Sciatic nerve (tissue), 2 donors: ENCODE measurements at places on chromosomes 1 and 21. TPM values are rescaled to one million over a fixed set of nuclear protein-coding genes. Genes with fewer than 3 reads are reported as not detected.

- peak; percentile 52 for DNase-seq
Measured at GRCh38 chr1:2644591-2645101, 11.8 kb upstream of the MMEL1 start.

GFI1 gene
- 0.85 TPM for total RNA-seq

GRCh38 chr1:25989440-25990234 is 8.2 kb downstream of the PAFAH2 start:
- DNase-seq: no peak

OVAAL gene
- not detected for total RNA-seq

TTC34 gene
- 1.4 TPM for total RNA-seq

S100A10 gene
- 550 TPM for total RNA-seq

KIAA0040 gene
- total RNA-seq: 16.8 TPM

- no peak for DNase-seq
Measured at GRCh38 chr1:206812471-206812870, 40.2 kb upstream of the IL10 start.
